Activated CD4-positive, alpha-beta T cell treated with anti-CD3 and anti-CD28 coated beads, Interleukin-2, amount 50 U/mL, for 1 hour (primary cell): ENCODE measurements at places on chromosomes 13 and 19.
A peak's percentile ranks its signal among the peaks of the same experiment; 100 is the strongest.

DNA sequence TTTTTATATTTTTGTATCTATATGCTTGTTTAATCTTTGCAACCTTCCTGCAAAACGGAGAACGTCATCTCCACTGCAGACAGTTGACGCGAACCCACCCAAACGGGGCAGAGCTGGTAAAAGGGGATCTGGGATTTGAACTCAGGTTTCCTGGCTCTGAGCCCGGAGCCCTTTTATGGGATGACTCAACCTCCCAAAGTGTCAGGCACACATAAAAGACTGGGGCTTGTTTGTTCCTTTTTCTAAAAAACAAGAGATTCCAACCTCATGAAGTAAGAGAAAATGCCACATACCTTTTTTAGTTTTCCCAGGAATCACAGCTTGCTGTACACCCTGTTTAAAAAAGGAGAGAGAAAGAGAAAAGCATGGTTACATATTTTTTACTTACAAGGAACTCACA, 78.9 kb downstream of the GADD45B start:
- DNase-seq: no peak

DNA sequence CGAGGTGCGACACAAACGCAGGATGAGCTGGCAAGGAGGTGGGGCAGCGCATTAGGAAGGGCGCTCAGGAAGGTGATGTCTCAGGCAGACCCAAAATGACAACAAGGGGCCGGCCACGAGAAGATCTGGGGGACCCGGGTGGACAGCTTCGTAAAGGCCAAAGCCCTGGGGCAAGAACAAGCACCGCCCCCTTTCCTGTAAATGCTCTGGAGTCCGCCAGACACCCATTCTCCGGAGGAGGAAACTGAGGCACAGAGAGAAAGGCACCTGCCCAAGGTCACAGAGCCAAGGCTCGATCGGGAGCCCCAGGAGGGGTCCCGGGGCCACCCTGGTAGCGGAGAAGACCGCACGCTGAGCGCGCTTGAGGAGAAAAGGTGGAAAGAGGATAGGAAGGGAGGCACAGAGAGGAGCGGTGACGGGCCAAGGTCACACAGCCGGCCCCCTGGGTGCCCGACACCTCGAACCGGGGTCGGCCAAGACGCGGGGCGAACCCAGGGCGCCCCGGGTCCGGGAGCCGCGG, 571 bp downstream of the SAFB2 start:
- peak; percentile 13 for DNase-seq

- DNase-seq: no peak
These were observed 45.0 kb downstream of the SLC15A1 start for GRCh38 chr13:98707281-98707999.

DNA sequence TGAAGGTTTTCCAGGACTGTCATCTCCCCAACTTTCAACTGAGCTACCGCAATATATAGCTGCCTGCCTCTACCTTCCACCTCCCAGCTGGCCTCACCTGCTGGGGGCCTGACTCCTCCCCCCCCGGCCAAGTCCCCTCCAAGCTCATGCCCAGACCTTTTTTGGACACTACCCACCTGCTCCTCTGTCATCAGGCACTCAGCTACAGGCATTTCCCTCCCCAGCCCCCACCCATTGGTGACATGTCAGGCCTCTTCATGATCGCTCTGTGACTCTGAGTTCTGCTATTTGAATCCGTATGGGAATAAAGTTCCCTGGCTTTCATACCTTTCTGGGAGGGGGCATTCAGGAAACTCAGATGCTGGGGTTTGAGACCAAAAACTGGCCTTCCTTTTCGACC, 1.8 kb downstream of the PRKACA start:
- no peak for DNase-seq

GRCh38 chr13:41596190-41596589, 138.8 kb downstream of the RGCC start:
- DNase-seq: no peak

GRCh38 chr13:102693776-102694175, 1.1 kb downstream of the METTL21C start:
- DNase-seq: no peak

DNA sequence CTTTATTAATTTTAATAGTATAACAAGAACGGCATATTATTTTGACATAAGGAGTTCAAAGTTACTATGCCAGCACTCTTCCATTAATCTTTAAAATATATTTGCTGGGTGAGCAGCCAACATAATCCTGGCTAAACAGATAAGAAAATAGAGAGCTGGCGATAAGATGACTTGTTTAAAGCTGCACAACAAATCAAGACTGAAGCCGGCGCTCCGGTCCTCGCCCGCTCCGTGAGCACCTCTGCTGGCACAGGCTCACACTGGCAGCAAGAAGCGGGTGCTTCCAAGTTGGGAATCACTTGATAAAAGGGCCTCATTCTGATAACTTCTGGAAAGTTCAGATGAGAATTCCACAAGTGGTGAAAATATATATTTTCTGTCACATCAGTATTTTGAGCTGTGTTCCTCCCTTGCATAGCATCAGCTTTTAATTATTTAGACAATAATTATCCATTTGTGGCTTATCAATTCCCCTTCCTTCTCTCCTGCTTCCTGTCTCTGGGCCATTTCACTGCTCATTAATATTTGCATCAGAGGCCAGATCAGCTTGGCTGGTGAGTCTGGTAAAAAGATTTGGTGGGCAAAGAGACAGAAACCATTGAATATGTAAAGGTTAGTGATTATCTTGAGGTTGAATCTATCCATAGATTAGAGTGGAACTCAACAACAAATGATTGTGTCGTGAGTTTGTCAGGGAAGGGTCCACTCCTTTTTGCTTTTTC, 205.3 kb downstream of the MZT1 start:
- DNase-seq: no peak

- no peak for DNase-seq
These were observed 65.0 kb upstream of the GTF2F2 start for GRCh38 chr13:45055198-45055901.

DNA sequence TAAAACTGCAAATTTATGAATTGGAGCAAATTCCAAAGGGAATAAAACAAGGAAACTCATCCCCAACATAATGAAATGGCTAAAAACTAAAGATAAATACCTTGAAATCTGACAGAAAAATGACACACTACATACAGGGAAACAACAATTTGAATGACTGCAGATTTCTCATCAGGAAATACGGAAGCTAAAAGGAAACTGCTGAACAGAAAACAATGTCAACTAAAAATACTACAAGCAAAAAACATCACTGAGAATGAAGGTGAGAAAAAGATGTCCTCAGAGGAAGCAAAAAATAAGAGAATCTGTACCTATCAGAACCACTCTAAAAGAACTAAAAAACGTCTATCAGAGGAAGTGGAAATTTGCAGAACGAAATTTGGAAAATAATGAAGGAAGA, 39.5 kb downstream of the ZSWIM9 start:
- DNase-seq: no peak

DNA sequence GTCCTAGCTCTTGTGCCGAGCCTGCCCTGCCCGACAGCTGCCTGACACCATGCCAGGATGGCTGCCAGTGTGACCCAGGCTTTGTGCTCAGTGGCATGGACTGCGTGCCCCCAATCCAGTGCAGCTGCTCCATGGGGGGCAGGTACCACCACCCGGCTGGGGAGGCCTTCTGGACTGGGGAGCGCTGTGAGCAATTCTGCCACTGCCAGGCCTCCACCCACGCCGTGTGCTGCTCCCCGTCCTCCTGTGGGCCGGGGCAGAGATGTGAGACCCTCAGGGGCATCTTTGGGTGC, 9.4 kb upstream of the FXYD3 start:
- DNase-seq: no peak

GRCh38 chr13:47317356-47317755, 420.5 kb upstream of the HTR2A start:
- no peak for DNase-seq

GRCh38 chr13:49954674-49955455, 18.7 kb upstream of the SPRYD7 start:
- no peak for DNase-seq

DNA sequence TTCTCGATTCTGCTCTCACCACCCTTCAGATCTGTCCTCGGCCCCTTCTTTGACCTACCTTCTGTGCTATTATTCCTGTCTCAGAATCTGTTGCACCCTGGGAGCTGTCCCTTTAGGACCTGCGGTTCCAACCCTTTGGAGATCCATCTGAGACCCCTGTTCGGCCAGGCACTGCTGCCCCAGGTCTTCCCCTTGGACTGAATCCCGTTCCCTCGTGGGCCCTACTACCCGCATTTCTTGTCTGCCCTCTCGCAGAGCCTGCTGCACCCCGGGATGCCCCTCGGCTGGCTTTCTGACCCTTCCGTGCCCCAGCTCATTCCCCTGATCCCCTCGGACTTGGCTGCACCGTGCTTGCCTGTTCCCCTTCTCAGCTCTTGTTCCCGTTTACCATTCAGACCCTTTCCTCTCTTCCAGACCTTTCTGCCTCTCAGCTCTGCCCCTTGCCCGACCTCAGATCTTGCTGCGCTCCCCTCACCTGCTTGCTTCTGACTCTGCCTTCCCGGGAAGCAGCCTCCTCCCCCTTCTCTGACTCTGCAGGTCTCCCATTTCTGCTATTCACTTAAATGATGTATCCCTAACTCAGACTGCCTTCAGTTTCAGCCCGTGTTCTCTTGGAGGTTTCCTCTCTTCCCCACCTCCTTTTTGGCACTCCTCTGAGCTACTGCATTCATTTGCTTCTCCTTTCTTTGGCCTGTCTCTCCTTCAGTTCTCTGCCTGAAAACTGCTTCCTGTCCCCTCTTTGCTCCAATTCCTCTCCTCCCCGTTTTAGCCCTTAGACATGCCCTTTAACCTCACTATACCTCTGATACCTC, 1.1 kb downstream of the ARHGAP35 start:
- DNase-seq: no peak

DNA sequence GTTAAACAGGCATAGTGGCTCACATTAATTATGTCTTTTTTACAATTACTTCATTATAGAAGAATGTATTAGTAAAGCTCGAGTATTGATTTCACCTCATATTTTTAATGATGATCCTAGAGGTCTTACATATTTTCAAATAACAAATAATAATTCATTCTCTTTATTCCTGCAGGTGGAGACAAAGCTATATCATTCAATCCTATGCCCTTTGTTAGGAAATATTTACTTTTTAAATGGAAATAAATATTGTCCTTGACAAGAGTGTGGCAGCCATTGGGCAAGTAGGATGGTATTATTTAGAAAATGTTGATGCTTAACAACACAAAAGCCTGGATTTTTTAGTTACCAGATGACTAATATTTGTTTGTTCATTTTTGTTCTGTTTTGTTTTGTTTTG, 127.6 kb downstream of the COG6 start:
- no peak for DNase-seq

GRCh38 chr13:46136688-46137087, 31.9 kb upstream of the CPB2 start:
- DNase-seq: no peak

- DNase-seq: no peak
These were observed 17.3 kb downstream of the PNPLA6 start for GRCh38 chr19:7552781-7553180.

DNA sequence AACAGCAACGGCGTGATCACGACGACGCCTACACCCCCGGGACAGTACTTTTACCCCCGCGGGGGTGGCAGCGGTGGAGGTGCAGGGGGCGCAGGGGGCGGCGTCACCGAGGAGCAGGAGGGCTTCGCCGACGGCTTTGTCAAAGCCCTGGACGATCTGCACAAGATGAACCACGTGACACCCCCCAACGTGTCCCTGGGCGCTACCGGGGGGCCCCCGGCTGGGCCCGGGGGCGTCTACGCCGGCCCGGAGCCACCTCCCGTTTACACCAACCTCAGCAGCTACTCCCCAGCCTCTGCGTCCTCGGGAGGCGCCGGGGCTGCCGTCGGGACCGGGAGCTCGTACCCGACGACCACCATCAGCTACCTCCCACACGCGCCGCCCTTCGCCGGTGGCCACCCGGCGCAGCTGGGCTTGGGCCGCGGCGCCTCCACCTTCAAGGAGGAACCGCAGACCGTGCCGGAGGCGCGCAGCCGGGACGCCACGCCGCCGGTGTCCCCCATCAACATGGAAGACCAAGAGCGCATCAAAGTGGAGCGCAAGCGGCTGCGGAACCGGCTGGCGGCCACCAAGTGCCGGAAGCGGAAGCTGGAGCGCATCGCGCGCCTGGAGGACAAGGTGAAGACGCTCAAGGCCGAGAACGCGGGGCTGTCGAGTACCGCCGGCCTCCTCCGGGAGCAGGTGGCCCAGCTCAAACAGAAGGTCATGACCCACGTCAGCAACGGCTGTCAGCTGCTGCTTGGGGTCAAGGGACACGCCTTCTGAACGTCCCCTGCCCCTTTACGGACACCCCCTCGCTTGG, 966 bp downstream of the JUNB start:
- peak; percentile 65 for DNase-seq

- no peak for DNase-seq
These were observed 185.8 kb downstream of the B3GLCT start for GRCh38 chr13:31385540-31385939.

DNA sequence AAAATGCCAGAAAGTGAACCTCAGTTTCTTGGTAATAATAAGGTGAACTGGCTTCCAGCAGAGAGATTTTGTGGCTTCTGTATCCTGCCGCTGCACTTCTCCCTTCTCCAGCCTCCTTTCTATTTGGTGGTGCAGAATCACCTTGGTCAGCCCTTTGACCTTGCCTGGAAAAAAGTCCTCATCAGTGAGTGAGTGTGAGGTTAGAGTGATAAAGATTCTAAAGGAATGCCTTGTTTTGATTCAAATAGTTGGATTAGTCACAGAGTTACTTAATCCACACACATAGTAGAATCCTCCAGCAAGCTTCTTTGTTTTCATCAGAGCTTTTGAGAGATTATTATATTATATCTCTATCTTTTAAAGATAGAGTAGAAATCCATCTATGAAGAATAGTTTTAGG, 140.9 kb downstream of the KCNRG start:
- DNase-seq: no peak

GRCh38 chr13:94431574-94431973, 47.9 kb downstream of the DCT start:
- DNase-seq: no peak

GRCh38 chr19:46622118-46622446, 2.8 kb downstream of the PTGIR start:
- DNase-seq: no peak

DNA sequence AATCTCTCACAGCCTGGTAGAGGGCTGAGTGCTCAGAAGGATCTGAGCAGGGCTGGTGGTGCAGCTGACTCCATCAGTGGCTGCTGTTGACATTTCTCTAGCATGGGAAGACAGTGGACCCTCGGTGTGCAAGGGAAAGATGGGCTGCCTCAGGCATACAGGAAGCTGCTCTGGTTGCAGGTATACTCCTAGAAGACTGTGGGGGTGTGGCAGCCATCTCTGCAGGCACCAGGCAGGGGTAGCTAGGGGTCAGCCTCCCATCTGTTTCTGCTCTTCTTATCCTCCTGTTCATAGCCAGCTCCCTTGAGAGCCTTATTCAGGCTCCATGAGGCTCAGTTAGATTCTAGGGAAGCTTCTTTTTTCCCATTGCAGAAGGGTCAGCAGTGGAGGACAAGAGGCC, 475.5 kb downstream of the TSHZ3 start:
- no peak for DNase-seq

GRCh38 chr13:113947311-113948033, 26.4 kb downstream of the C13orf46 start:
- no peak for DNase-seq

DNA sequence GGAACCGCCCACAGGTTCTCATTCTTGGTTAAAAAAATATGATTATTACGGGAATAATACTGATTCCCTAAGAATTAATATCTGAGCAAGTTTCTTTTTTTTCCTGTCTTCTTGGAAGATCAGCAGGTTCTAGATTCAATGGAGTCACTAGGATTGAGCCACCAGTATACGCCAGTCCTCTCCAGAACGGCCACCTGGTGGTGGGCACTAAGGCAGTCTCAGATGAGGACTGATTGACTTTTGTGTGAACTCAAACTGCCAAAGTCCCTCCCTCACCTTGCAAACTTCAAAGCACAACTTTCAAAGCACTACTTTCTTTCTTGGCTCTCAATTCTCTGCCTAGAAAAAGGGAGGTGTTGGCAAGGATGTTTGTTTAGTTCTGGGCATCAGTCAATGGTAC, 33.3 kb upstream of the ALOX5AP start:
- no peak for DNase-seq
